HuH-7.5 (cell line): ENCODE measurements at places on chromosomes 5 and 9.

GRCh38 chr9:72551306-72551705 lies 29.9 kb downstream of the TMC1 start:
- DNase-seq, result no peak

DNA sequence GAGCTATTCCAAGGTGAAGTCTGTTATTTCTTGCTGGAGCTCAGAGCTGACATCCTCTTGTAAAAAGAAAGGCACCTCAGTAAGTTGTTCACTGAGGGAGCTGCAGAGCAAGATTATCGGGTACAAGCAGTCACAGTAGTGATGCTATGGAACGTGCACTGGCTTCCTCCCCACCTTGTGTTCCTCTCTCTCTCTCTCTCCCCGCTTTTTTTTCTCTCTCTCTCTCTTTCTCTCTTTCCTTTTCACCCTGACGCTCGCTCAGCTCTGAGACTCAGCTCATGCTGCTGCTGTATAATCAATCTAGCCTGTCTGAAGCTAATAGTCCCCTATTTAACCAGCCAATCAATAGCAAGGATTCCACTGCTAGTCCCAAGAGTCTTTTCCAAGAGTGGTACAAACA lies 587.6 kb upstream of the CDH18 start:
- no peak for DNase-seq

- no peak for DNase-seq
These were observed 77.6 kb downstream of the KIF4B start for GRCh38 chr5:155091063-155091648.

- no peak for DNase-seq
These were observed 78.7 kb upstream of the NR4A3 start for GRCh38 chr9:99743006-99743405.

DNA sequence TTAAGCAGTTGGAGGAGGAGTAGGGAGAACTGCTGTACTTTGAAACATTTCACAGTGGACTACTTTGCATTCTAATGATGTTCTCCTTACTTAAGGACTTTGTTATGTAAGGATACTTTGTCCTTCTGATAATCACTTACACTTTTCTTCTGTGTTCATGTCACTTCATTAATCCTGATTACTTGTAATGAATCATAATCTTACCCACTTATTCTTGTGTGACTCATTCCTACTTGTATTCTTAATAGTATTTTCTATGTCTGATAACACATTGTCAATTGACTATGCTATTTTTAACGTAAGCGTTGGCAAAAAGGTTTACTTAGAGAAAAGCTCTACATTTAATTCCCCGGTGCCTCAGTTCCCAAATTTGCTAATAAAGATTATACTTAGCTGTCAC lies 63.8 kb downstream of the GHR start:
- DNase-seq, result no peak

DNA sequence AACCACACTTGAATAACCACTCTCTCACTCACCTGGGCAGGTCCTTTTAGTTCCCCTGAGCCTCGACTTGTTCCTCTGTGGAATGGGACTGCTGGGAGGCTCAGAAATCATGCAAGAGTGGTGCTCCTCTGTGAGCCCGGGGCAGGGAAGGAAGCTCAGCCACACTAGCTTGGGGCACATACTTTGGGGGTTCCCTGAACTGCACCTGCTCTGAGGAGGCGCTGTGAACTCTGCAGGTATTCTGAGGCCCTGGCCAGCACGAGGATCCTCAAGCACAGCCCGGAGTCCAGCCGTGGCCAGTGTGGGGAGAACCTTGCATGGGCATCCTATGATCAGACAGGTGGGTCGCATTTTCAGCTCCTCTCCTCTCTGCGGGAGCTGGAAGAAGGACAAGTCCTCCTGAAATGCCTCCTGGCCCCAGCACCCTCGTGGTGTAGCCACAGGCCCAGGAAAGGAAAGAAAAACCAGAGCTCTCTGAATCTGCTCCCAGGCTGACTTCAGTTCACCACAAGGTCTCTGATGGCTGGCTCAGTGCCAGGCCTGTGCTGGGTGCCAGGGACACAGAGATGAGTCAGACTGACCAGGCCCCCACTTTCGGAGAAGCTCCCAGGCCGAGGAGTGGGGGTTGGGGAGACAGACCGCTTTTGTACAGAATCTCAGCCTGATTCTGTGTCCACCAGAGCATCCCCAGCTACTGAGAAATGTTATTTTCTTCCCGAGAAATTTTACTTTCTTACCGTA lies 11.9 kb downstream of the GLIPR2 start:
- DNase-seq, result no peak

DNA sequence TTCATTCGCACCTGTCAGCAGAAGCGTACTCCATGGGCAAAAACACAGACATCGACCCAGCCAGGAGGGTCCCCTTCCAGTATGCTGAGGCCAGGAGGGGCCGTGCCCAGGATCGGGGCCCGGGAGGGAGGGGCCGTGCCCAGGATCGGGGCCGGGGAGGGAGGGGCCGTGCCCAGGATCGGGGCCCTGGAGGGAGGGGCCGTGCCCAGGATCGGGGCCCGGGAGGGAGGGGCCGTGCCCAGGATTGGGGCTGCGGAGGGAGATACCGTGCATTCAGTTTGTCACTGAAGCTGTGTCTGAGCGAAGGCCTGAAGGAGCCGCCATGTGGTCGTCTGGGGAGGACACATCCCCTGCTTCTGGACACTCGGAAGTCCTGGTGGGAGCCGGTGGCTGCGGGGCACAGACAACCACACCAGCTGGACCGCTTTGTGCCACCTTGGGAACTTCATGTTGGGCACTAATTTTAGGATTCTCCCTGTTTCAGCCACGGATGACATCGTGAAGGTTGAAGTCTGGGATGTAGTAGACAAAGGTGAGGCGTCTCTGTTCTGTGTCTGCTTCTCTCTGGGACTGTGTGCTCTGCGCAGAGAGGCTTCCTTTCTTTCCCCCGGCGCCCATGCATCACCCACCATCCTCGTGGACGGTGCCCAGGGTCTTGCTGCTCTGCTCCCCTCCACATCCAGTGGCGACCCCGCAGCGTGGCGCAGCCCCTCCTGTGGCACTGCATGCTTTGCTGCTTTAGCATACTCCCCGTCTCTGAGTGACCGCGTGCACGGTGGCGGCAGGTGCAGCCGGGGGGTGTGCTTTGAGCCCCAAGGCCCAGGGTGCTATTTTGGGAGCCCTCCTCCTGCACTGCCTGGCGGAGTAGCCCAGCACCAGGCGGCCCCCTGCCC lies 16.7 kb upstream of the AJM1 start:
- no peak for DNase-seq

- no peak for DNase-seq
These were observed 56.8 kb upstream of the CKS2 start for GRCh38 chr9:89254058-89254772.

DNA sequence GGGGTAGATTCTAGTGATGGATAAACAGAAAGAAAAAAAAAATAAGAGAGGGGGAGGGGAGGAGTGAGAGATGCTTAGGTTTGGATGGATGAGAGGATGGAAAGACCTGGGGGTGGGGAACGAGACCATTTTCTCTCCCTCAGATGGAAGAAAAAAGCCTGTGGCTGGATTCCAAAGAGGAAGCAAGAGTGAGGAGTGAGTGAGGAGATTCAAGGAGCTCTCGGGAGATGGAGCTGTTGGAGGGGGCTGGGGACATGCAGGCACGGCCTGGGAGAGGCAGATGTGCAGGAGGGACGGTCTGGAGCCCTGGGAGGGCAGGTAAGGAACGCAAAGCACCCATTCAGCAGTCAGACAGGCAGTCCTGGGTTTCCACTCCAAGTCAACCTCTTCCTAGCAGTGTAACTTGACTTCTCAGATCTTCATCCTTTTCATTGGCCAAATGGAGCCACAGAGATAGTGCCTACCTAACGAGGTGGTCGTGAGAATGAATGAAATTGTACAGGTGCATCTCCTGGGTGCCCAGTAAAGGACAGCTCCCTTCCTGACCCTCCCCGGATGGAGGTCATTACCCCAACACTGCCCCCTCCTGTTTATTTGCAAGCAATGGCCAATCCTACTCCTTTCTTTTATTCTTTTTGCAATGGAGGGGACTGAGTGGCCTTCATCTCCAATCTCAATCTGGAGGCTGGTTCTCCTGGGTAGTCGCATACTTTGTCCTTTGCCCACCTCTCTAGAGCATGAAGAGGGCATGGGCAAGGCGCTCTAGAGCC lies 52.2 kb downstream of the PCDH1 start:
- peak; percentile 49 for DNase-seq

GRCh38 chr5:103211576-103212561 lies 46.7 kb upstream of the MACIR start:
- no peak for DNase-seq

GRCh38 chr5:61277190-61277589 lies 54.9 kb upstream of the ZSWIM6 start:
- no peak for DNase-seq

GRCh38 chr9:109880276-109881169 lies 100.5 kb downstream of the PALM2AKAP2 start:
- peak; percentile 34 for DNase-seq

DNA sequence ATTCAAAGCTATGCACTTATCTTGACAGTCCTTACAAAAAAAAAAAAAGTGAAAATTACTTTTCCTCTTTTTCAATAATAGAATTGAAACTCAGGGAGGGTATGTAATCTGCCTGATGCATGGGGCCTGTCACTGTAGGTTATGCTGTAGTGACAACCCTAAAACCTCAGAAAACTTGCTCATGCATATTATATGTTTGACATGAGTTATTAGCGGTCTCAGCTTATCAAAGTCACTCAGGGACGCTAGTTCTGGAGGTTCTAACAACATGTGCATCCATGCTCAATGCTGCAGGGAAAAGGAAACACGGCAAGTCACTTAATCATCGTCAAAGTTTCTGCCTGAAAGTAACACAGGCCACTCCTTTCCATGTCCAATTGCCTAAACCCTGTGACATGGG lies 78.4 kb upstream of the TMEM252 start:
- DNase-seq, result no peak

GRCh38 chr9:31799953-31800609 lies 584.4 kb upstream of the ACO1 start:
- DNase-seq, result no peak

DNA sequence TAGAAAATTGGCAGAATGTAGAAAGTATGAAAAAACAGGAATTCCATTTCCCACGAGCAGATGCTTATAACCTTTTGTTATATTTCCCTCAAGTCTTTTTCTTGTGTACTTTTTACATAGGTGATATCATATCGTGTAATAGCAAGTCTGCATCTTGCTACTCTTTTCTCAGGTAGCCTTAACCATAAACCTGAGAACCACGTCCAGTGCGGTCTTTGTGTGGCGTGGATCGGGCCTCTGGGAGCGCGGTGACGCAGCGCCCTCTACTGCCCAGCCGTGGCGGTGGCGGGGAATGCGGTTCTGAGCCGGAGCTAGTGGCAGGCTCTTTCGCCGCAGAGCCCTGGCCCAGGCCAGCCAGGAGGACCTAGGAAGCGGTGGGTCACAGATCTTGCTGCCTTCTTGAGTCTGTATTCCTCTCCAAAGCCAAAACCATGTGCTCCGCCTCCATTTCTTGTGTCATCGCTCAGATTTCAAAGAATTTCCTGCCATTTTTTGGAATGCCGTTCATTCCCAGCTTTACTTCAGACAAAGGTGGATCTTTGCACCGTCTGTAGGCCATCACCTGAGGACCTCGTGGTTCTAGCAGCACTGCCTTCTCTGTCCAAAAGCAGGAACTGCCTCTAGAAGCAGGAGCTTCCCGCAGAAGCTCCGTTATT lies 71.9 kb downstream of the MVB12B start:
- peak; percentile 85 for DNase-seq

- peak; percentile 12 for DNase-seq
These were observed 152.2 kb downstream of the ARHGAP26 start for GRCh38 chr5:142922223-142922952.

- DNase-seq, result no peak
These were observed 104.0 kb upstream of the ALDH1B1 start for GRCh38 chr9:38288502-38288901.
